ENCODE measurements at places on chromosomes 2 and 18.

GRCh38 chr2:45930396-45930792, 278.9 kb downstream of the PRKCE start:
- no peak for DNase-seq

- no peak for DNase-seq
Measured at GRCh38 chr2:9307535-9307934, 100.9 kb downstream of the ASAP2 start.

DNA sequence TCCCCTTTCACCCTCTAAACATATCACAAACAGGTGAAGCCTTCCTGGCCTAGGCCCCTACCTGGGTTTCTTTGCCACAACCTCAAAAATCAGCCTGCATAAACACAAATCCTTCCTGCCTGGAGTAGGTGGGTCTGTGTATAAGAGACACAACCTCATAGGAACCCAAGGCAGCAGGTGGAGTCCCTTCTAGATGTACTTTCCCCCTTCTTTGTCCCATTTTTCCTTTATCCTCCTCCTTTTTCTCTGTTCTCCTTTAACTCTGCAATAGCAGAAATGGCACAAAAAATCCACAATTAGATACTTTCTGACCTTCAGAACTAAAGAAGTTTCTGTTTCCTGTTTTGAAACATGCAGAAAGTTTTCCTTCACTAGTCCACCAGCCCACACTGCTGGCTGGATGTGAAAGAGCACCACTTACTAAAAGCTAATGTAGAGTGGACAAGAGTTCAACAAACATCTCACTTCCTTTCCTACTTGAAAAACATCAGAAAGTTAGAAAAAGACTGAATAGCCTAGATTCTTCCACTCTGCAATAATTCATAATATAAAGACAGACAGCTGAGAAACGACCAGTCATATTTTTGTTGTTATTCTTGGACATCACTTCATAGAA, 11.2 kb downstream of the SLC40A1 start:
- no peak for DNase-seq

DNA sequence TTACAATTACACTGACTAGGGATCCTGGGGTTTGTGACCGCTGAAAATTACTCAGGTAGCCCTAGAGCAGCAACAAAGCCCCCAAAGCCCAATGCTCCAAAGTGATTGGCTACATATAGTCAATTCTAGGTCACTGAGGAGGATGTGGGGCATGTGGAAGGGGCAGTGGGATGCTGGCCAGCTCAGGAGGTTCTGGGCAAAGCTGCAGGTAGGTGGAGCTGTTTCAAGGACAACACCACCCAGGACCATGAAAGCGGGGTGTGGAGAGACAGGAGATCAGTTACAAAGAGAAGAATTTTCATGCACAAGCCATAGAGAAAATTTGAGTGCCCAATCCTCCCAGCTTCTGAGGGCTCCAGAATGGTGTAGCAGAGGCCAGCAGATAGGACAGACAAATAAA, 75.0 kb upstream of the CCDC85A start:
- no peak for DNase-seq

DNA sequence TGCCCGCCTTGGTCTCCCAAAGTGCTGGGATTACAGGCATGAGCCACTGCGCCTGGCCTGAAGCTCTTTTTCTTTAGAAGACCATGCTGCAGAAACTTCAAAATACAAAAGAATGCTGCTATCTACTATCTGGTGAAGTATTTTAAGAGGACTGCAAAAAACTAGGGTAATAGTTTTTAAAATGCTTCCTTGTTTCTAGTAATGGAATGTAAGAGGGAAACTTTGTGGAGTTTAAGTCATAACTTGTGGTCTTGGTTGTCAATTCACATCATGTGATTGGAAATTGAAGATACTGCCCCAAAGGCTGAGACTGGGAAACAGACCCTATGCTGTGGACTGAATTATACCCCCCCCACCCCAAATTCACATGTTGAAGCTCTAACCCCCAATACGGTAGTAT, 68.3 kb downstream of the B3GNT2 start:
- no peak for DNase-seq

- DNase-seq, result no peak
Measured at GRCh38 chr2:61789807-61790602, 63.9 kb downstream of the FAM161A start.
